ENCODE measurements at places on chromosomes 7 and 10. TPM values are rescaled to one million over a fixed set of nuclear protein-coding genes. Genes with fewer than 3 reads are reported as not detected.
A peak's percentile ranks its signal among the peaks of the same experiment; 100 is the strongest.

DNA sequence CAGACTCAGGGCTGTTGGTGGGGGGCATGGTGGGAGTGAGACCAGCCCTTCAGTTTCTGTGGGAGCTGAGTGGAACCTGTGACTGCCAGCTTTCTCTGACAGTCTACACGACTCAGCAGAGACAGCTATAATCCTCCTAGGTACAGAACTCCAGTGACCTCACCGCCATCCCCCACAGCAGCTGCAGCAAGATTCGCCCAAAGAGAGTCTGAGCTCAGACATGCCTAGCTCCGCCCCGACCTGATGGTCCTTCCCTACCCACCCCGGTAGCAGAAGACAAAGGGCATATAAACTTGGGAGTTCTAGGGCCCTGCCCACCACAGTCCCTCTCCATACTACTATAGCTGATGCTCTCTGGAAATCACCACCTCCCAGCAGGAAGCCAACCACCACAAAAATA lies 500.1 kb downstream of the ETV1 start:
- DNase-seq = no peak

DNA sequence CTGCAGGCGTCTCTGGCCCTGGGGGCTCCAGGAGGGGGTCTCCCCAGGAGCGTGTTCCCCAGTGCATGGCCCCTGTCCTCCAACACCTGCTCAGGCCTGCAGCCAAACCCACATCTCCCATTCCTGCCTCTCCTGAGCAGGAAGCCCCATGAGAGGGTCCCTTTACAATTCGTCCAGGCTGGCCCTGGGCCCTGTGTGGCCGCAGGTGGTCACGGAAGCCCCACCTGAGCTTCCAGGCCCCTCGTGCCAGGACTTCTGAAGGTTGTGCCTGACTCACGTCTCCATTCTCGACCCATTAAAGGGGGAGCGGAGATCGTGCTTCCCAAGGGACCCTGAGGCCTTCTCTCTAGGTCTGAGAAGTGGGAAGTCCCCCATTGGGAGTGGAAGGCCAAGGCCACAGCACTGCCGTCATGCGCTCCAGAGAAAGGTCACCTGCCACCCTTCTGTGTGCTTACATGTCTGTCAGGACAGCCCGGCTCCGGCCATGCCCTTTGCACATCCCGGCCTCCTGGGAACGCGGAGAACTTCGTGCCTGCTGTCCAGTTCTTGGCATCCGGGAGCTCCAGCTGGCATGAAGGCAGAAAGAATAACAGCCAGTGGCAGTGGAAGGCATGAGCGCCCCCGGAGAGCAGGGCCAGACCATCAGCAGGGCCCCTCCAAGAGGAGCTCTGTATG lies 382.3 kb downstream of the DNAJB6 start:
- no peak for DNase-seq

DNA sequence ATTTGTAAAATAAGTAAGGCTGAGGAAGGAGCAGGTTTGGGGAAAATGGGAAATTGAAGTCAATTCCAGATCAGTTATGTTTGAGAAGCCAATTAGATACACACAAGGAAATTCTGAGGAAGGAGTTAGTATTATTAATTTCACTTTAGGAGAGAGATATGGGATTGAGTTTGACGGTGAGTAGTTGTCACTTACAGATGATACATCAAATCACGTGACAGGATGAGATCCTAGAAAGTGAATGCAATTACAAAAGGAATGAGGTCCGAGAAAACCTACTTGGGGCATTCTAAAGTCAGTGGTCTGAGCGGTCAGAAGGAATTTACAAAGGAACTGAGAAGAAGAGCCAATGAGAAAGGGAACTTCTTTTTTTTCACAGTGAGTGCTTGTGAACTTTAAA lies 364.3 kb upstream of the TMEM229A start:
- no peak for DNase-seq

The UCMA gene
- total RNA-seq = not detected

- DNase-seq = peak; percentile 5
Observed at GRCh38 chr7:40799-41750, 151.3 kb upstream of the FAM20C start.

The PALD1 gene
- total RNA-seq = 2.7 TPM

The LIPM gene
- total RNA-seq = not detected

The NAT16 gene
- total RNA-seq = not detected

The PPIF gene
- total RNA-seq = 49.8 TPM

DNA sequence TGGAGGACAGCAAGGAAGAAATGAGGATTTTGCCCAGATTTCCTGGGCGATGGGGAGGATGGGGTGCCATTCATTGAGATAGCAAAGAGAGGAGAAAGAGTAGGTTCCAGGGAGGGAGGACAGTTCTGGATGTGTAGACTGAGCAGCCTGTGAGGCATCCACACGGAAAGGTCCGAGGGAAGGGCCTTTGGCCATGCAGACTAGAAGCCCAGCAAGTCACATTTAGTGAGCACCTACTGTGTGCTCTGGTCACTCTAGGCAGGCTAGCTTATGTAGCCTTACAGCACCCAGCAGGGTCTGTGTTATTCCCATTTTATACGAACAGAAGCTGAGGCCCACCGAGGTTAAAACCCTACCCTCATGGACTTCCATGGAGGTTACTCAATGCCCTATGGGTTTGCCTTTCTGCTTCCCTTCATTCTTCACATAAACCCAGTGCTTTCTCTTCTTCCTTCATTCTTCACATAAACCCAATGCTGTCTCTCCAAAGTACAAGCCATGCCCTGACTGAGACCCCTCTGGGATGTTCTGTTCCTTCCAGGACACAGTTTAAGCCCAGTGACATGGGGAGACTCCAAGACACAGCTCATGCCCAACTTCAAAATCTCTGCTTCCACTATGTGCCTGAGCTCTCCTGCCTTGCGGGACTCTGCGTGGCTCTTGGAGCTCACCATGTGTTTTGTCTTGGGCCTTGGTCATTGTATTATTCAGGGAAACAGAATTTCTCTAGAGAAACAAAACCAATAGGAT lies 13.7 kb downstream of the IL2RA start:
- DNase-seq = no peak

GRCh38 chr7:25050223-25050622 lies 70.2 kb upstream of the OSBPL3 start:
- no peak for DNase-seq

GRCh38 chr10:12699781-12700556 lies 301.5 kb downstream of the CCDC3 start:
- DNase-seq = no peak

DNA sequence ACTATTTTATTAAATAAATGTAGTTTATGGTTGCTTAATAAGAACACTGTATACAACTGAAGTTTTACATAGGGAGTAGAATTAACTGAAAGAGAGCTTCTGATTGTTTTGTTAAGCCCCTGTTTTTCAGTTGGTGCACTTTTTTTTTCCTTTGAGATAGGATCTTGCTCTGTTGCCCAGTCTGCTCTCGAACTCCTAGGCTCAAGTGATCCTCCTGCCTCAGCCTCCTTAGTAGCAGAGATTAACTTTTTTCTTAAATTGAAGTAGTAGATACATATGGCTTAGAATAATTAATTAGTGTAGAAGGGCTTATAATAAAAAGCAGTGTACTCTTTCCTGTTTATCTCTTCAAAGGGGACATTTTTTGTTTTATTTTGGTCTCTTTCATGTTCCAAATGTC lies 11.2 kb downstream of the SDHAF3 start:
- no peak for DNase-seq

- DNase-seq = no peak
Observed at GRCh38 chr7:132419542-132419941, 156.7 kb downstream of the PLXNA4 start.

The LIPN gene
- not detected for total RNA-seq

- DNase-seq = no peak
Observed at GRCh38 chr10:63145782-63146181, 12.7 kb downstream of the NRBF2 start.

GRCh38 chr10:102227050-102227449 lies 951 bp downstream of the ELOVL3 start:
- no peak for DNase-seq

- DNase-seq = no peak
Observed at GRCh38 chr7:47402941-47403866, 178.7 kb downstream of the TNS3 start.

The ARMC10 gene
- total RNA-seq = 20.0 TPM

The ZNF804B gene
- total RNA-seq = 0.55 TPM

- DNase-seq = no peak
Observed at GRCh38 chr10:103967448-103968071, 620 bp downstream of the SLK start.

The NEUROD6 gene
- not detected for total RNA-seq

The SCD gene
- 13.3 TPM for total RNA-seq

GRCh38 chr10:97485647-97486281 lies 12.5 kb downstream of the MMS19 start:
- DNase-seq = no peak

The CALHM3 gene
- total RNA-seq = 0.08 TPM

- DNase-seq = no peak
Observed at GRCh38 chr10:92832121-92832520, 16.2 kb upstream of the EXOC6 start.

The CDC14C gene
- not detected for total RNA-seq

The IFIT1 gene
- total RNA-seq = 9.3 TPM

DNA sequence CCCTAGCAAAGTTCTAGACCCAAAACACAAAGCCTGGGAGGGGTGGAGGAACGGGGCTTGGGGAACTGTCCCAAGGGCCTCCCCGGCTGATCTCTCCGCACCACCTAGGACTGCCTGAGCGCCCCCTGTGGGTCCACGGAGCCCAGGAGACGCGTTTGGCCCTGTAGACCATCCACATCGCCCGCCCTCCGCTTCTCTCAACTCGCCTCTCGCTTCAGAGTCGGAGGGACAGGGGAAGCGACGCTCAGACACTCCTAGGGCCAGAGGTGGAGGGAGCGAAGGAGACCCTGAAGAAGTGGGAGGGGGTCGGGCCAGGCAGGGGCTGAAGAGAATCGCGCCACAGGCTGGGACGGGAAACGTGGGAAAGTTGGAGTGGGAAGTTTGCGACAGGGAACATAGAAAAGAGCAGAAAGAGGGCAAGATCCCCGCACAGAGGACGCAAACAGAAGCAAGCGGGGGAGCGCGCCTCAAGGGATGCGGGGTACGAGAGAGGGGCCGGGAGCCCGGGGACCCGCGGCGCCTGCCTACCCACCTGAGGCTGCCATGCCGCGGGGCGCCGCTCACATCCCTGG lies 378 bp downstream of the PIK3AP1 start:
- peak; percentile 87 for DNase-seq

DNA sequence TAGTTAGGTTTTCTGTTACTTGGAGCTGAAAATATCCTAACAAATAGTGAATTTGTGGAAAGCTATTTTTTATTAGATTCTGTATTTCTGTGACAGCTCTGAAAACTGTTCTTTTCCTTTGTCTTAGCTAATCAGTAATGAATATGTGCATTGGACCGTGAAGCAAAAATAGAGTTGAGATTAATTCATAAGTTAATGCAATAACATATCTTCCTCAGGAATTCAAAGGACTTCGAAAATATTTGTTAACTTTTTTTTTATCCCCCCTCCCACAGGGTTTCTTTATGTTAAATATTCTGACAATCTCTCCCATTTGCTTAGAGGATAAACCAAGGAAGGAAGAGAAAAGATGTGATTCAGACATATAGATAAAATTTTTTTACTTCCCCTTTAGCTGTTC lies 101.4 kb downstream of the PODXL start:
- DNase-seq = no peak

GRCh38 chr10:100824886-100825285 lies 79.5 kb downstream of the PAX2 start:
- no peak for DNase-seq

DNA sequence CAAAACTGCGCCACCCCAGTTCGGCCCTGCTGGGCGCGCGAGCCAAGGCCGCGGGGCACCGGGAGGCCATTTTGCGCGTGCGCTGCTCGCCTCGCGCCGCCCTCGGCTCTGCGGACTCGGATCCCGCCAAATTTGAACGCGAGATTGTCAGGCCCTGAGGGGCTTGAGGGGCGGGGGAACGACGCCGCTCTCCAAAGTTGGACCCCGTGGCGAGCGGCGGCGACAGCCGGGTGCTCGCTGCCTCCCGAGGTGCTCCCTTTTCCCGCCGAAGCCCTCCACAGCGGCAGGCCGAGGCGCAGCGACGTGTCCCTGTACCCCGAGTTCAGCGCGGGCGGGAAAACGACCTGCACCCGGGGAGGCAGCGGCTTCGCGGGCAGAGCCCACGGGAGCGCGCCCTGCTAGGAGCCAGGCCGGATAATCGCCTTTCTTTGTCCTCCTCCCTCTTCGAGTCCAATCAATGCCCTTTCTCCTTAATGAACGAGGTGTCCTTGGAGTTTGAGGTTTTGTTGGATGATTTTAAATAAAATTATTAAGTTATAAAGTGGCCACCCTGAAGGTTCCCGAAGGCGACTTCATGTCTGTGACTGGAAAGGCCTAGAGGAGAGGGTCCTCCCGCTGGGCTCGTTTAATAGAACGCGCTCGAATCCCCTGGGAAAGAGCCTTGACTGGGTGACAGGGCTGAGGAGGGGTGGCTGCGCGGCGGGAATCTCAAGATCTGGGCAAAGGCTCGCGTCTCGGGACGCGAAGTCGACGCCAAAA lies 10.7 kb upstream of the SPAG6 start:
- no peak for DNase-seq

DNA sequence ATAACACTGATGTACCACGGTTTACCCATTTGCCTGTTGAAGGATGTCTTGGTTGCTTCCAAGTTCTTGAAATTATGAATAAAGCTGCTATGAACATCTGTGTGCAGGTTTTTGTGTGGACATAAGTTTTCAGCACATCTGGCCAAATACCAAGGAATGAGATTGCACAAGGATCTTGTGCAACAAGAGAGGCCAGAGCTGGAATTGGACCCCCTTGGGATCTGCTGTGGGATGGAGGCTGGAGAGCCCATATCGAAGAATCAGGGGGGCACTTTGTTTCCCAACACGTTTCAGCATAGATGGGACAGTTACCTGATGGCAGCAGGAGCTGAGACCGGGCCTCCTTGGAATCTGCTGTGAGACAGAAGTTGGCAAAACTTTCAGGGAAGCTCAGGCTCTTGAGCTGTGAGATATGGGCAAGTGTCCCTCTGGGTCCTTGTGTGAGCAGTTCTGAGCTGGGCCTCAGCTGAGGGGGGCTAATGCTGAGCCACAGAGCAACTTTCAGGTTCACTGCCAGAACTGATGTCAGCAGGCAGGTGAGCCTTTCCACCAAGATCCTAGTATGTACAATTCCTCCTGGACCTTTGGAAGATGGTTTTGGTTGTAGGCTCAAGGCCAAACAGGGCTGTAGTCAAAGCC lies 115.2 kb upstream of the RAB18 start:
- DNase-seq = no peak

DNA sequence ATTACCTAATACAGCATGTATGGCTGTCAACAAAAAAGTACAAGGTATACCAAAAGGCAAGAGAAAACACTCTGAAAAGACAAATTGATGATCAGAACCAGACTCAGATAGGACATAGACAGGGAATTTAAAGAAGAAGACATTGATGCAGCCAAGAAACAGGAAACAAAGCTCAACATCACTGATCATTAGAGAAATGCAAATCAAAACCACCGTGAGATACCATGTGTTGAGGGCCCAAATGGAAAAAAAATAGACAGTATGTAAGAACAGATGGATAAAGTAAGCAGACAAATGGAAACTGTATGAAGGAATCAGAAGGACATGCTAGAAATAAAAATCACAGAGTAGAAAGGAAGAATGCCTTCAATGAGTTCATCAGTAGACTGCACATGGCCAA lies 23.3 kb downstream of the CARD11 start:
- no peak for DNase-seq

Data from pancreas (tissue), 10 donors.